ENCODE measurements at places on chromosomes 7 and 10.

DNA sequence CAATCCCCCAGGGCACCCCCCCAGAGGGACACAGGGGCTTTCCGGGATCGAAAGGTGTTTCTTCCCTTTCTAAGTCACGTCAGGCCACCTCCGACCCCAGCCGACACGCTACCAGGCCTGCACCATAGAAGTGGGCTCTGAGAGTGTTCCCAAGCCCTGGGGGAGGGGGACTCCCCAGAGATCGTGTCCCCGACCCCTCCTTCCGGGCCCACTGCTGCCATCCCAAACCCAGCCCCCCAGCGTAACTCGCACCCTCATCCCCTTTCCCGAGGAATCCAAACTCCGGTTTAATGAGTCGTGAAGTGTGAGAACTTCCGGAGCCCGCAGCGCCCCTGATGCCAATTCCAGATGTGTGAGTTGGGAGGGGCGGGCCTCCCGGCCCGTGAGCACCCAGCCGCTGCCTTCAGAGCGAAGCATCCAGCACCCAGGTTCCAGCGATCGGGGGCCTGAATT lies 11.3 kb downstream of the UNCX start:
- DNase-seq, result no peak

- no peak for DNase-seq
Measured at GRCh38 chr10:72035252-72035887, 53.0 kb downstream of the SPOCK2 start.

DNA sequence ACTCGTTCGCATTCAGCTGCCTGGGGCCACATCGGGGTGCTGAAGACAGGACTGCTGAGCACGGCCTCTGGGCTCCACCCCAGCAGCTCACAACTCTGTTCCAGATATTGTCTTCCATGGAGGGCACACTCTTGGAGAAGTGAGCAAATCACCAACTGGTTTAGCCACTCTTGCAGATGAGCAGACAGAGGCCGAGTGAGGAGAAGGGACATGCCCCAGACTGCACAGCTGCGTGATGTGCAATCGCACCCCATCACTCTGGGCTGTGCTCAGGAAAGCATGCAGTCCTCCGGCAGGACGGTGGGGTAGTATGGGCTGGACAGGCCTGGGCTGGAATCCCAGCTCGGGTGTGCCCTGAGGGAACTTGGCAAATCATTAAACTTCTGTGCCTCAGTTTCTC lies 111.6 kb downstream of the FAM53B start:
- DNase-seq, result no peak

- DNase-seq, result no peak
Measured at GRCh38 chr7:73626814-73627213, 2.5 kb upstream of the MLXIPL start.

DNA sequence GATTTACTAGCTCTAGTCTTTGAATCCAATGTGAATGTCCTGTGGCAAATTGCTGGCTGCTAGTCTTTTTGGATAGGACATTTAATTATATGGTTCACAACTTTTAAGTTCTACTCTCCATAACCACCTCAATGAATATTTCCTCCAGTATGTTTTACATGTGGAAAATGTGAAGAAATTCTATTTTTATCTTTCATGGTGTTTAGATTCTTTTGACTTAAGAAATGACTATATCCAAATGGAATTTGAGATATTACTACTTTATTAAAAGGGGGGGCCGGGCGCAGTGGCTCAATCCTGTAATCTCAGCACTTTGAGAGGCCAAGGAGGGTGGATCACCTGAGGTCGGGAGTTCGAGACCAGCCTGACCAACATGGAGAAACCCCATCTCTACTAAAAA lies 202.0 kb downstream of the ARL4A start:
- no peak for DNase-seq

GRCh38 chr10:26844396-26844975 lies 16.3 kb downstream of the ABI1 start:
- no peak for DNase-seq

DNA sequence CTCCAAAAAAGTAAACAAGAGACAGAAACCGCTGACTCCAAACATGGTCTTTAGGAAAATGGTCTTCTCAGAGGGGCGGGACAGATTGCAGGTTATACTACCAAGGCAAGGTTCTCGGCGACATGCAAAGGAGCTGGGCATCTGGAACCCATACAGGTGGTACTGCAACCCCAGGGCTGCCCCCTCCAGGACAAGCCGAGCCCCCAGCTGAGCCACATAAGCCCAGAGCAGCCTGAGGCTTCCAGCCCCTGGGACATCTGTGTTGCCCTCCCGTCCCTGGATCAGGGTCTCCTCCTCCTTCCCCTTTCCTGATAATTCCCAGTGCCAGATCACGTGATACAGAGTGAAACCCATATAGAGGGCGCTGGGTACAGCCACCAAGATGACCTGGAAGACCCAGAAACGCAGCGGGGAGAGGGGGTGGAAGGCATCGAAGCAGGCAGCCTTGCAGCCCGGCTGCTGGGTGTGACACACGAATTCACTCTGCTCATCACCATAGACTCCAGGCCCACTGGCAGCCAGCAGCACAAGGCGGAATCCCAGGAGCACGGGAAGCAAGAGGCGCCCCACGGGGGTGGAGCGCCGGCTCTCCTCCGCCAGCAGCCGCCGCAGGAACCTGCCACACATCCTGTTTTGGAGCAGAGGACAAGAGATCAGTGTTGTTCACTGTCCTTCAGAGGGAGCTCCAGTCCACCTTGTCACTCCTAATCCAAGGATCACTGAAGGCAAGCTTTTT lies at the start of gene GJC3:
Gene GJC3 (minus strand): TSS at position 627 of the 736 bp plus-strand sequence. CDS start 0 bp downstream, at position 627.
- DNase-seq, result no peak

- DNase-seq, result no peak
Measured at GRCh38 chr10:99659868-99660366, 608 bp downstream of the ENTPD7 start.

DNA sequence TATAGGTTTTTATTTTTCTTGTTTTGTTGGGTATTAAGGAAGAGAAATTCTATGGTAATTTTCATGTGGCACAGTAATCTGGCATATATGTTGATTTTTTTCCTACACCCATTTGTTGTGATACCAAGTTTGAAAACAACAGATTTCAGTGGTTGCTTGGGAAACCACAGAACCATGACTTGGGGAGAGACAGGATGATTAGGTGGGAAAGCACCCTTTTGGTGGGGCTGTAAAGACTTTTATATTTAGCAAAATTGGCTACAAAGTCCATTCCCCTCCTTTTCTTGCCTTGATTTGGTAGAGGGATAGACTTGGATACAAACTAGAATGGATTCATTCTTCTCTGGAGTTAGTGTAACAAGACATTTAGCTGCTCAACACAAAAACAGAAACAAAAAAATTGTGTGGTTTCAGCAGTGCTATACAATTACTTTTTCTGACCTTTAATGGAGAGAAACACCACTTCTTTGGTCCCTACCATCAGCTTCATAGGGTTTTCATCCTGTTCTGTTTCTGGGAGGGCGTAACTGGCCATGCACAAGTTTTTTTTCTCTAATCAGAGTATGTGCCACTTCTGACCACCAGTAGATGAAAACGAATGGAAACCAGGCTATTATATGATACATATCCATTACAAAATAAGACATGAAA lies 52.7 kb downstream of the FIGNL1 start:
- DNase-seq, result no peak

DNA sequence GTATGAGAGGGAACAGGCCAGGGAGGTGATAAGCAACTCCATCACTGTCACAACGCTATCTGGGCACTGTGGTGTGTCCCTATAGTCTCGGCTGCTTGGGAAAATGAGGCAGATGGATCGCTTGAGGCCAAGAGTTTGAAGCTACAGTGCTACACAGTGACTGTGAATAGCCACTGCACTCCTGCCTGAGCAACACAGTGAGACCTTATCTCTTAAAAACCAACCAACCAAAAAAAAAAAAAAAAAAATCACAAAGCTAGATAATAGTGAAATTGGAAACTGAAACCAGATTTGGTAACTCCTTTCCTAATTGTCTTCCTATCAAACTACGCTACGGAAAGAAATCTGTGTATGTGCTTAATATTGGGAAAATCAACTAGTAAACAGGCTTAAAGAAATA lies 14.1 kb downstream of the MICU1 start:
- no peak for DNase-seq

DNA sequence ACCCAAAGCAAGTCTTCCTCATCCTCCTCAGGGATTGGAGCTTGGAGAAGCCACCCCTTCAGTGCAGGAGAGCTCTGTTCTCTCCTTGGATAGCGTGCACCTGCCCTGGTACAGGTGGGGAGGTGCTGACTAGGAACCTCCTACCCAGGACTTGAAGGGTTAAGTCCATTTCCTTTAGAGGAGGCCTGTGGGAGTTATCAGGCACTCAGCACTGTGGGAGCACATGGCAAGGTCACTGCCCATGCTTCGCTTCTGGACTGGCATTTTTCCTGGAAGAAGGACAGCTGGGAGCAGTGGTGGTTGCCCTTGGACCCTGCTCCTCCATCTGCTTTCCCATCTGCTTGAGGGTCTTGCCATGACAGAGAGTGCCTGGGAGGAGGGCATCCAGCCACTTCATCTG lies 142.8 kb downstream of the CXCL12 start:
- DNase-seq, result no peak

GRCh38 chr7:36204929-36205635 lies 52.0 kb downstream of the EEPD1 start:
- peak; percentile 31 for DNase-seq

- peak; percentile 72 for DNase-seq
Measured at GRCh38 chr10:35336921-35337823, 863 bp downstream of the CCNY start.

DNA sequence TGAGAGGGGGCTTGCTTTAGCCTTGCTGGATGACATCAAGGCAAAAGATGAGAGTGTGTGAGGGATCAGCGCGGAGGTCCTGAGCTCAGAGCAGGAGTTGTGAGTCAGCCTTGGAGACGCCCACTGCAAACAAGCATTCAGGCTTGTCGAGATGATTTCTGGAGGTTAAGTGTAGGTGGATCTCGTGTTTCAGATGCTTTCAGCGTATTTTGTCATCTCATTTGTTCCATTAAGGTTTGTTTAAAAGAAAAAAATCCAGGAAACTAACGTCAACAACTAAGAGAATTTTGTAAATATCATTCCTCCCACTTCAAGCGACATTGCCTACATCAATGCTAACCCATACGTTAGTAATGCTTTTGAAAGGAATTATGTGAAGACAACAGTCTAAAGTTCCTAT lies 715.4 kb upstream of the NRP1 start:
- DNase-seq, result no peak

DNA sequence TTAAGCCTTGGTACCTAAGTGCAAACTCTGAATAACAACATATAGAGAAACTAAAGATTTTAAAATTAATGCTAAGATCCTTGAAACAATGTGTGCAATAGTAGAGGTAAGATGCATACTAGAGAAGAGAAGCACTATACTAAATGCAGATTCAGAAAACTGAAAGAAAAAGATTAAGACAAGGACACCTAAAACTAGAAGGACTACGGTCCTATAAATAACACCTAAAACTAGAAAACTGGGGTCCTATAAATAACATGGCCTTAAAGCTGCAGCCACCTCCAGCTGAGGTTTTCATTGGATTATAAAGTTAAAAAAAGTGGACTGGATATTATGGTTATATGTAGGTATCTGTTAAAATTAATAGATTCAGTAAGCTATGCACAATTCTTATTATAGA lies 320.9 kb downstream of the IPMK start:
- DNase-seq, result no peak

DNA sequence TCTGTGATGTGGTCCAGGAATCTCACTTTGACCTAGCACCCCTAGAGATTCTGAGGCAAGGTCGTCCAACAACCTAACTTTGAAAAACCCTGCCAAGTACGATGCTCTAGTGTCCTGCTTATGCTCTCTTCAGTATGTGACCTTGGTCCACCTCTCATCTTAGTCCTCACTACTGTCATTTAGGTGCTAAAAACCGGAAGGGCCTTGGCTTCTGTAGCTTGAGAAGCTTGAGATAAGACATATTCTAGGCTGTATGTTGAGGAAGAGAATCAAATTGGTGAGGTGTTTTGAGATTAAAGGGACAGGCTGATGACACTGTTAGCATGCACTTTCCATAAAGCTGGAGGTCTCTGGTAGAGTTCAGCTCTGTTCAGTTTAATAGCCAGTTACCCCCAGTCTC lies 57.0 kb upstream of the MTPN start:
- DNase-seq, result no peak

DNA sequence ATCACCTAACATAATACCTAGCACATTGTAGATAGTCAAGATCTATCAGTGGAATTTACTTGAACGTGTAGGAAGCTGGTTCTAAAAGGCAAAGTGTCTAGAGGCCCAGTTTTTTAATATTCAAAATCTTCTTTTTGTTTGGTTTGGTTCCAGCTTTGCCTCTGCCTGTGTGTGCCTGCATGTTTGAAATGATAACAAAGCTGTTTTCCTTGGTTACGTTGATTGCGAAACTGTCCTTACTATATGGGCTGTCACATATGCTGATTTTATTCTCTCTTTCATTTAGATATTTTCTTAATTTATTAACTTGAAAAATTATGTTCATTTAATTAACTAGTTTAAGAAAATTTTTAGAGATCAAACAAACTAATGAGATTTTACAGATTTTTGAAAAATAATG lies 237.3 kb downstream of the SEMA3A start:
- DNase-seq, result no peak

DNA sequence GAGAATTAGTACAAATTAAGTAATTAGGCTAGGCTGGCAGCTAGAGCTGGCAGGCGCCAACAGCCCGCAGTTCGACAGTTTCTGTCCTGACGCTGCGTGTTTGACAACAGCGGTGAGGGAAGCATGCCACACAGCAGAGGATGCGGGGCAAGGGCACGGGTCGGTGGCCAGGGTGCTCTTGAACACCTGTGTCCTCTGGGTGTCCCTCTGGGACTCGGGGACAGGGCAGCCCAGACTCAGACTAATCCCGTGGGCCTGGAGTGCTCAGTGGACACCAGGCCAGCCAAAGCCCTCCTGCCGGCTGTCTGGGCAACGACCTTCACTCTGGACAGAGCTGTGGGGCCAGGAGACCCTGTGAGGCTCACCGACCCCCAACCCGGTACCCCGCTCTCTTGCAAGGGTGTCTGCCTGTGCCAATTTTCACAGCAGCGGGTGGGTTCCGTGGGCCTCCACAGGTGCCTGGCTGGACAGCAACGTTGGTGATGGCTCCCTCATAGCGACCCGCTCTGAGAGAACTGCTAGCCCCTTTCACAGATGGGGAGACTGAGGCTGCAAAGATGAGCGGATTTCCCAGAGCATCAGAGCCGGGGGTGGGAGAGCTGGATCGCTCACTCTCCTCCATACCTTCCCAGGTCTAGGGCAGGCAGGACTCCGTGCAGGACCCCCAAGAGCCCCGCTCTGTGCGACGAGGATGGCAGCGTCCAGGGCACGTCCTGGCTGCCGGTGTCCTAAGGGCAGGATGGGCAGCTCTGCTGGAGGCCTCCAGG lies 48.5 kb downstream of the FOXL3 start:
- no peak for DNase-seq
